T-helper 1 cell (primary cell): ENCODE measurements at places on chromosomes 3 and 15.

- peak; percentile 14 for DNase-seq
Measured at GRCh38 chr15:44066211-44066827, 128.8 kb downstream of the FRMD5 start.

GRCh38 chr3:53230041-53230621 lies 25.7 kb downstream of the TKT start:
- no peak for DNase-seq

- DNase-seq, result peak; percentile 17
Measured at GRCh38 chr3:14467814-14468620, 65.6 kb downstream of the SLC6A6 start.

GRCh38 chr3:126664591-126665214 lies 9.8 kb upstream of the TXNRD3 start:
- no peak for DNase-seq

DNA sequence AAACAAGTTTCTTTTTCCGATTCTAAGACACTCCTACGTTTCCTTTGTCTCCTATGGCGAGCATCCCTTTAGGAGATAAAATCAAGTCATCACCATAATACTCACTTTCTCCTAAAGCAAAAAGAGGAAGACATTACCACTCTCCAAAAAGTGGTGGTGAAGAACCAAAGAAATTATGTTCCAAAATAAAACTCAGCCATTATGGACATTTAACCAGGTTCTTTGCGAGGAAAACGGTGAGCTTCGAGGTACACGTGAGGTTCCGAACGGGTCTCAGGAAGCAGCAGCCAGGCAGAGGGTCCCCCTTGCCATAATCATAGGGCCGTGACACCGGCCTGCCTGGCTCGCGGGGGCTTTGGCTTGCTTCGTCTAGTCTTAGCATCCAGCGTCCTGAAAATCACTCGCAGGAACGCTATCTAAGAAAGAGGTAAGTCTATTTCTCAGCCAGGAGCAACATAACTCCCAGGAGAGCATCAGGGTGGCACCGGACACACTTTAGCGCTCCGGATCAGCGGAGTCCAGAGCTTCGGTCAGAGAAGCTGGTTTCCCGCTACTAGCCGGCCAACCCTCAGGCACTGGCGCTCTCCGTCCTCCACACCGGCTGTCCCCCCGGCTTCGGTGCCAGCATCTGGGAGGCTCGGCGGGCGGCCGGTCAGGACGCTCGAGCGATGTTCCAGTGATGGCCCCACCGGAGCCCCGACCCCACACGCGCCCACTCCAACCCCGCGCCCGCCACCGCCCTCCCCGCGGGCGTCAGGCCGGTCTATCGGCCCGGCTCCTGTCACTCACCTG lies 581 bp downstream of the IP6K1 start:
- peak; percentile 20 for DNase-seq

GRCh38 chr3:140225996-140226395 lies 291.0 kb downstream of the CLSTN2 start:
- no peak for DNase-seq

DNA sequence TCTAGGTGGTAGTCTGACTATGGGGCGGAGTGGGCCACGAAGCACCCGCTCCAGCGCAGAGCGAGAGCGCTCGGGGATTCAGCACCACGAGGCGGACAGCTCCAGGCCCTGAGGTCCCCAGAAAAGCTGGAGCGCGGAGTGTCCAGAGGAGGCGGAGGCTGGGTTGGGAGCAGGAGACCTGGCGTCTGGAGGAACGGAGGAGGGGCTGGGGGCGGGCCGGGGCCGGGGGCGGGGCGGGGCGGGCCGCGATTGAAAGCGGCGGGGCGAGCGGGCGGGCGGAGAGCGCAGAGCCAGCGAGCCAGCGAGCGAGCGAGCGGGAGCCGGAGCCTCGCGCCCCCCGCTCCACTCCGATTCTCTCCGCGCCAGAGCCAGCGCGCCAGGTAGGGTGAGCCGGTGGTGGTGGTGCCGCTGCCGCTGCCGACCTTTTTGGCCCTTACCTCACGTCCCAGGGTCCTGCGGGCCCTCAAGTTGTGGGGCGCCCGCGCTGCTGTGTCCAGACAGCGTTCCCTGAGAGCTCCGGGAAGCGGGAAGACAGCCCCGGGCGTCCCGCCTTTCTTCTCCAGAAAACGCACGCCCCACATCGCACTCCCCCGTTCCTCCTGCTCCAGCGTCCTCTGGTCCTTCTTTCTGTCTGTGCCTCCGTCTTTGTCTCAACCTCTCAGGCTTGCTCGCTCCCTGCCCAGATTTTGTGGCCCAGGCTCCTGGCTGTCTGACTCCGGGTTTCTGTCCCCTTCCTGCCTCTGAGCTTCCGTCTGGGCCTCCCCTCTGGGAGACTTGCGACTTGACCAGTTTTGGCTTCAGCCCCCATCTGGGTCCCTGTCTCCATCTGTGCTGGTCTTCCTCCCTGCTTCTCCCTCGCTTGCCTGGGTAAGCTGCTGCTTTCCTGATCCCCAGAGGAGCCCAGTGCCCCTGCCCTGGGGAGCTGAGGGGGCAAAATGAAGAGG lies at the start of gene GRM2:
Gene GRM2, plus strand, starts transcription at position 281 of the 944 bp plus-strand sequence. CDS start 1,916 bp downstream, outside the sequence.
- DNase-seq, result no peak

DNA sequence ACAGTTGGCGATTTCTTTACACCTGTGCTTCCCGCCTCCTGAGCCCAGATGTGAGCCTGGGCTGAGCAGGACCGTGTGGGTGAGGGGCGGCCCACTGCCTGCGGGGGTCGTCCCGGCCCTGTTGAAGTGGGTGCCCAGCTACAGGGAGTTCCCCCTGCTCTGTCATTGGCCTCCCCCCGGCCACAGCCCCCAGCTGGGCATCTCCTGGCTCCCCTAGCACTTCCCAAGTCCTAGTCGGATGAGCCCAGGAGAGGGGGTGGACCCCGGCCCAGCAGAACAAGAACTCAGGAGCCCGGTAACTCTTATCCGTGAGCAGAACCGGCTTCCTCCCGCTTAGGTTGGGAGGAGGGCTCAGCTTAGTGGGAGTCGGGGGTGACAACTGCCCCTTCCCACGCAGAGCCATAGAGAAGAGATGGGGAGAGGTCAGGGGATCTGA lies 757 bp downstream of the PAQR5 start:
- no peak for DNase-seq

DNA sequence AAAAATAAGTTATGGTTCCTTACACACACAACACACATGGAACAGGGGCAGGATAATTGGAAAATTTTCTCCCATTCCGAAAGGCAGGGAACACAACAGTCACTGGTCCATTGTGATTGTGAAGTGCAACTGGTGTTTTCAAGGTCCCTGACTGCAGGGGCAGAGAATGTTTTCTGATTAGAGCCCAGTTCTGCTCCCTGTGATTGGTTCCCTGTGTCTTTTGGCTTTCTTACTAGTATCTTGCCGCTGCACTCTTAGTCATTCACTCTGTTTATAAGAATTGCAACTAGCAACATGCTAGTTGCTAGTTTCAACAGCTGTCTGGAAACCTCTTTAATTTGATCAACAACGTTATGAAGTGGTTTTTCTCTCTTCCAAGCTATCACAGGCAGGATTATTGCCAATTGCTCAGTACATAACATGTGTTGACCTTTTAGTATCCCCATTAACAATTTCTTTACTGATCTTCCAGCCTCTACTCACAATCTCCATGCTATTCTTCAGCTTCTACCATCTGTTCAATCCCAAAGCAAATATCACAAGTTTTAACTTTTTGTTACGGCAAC lies 177.5 kb downstream of the EPHA6 start:
- DNase-seq, result no peak

DNA sequence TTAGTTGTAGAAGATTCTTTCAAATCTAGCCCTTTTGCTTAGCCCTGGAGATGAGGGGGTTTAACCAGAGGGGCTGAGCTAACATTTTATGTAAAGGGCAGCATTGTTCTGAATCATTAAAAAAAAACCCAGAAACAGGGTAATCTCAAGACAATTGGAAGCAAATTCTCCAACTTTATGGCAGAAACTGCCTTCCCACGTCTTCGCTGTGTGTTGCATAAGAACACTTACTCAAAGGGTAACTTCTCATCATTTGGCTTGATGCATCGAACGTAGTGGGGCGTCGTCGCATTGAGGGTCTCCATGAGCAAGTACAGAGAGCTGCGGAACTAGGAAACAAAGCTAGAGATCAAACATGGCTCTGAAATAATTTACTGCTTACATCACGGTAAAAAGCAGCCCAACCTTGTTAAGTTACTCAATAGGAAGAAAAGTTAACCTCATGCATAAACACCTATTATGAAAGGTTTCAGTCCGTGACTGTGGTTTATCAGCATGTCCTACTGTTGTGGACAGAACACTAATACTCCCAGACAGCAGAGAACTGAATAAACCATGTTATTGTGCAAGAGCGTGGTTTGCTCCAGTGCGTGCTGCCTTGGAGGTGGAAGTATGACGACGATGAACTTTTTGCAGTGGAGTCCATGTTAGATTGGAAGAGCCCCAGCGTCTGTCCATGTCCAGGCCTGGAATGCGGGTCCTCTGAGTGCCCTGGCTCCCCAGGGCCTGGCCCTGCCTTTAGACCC lies 48.7 kb downstream of the MYO5C start:
- DNase-seq, result no peak

DNA sequence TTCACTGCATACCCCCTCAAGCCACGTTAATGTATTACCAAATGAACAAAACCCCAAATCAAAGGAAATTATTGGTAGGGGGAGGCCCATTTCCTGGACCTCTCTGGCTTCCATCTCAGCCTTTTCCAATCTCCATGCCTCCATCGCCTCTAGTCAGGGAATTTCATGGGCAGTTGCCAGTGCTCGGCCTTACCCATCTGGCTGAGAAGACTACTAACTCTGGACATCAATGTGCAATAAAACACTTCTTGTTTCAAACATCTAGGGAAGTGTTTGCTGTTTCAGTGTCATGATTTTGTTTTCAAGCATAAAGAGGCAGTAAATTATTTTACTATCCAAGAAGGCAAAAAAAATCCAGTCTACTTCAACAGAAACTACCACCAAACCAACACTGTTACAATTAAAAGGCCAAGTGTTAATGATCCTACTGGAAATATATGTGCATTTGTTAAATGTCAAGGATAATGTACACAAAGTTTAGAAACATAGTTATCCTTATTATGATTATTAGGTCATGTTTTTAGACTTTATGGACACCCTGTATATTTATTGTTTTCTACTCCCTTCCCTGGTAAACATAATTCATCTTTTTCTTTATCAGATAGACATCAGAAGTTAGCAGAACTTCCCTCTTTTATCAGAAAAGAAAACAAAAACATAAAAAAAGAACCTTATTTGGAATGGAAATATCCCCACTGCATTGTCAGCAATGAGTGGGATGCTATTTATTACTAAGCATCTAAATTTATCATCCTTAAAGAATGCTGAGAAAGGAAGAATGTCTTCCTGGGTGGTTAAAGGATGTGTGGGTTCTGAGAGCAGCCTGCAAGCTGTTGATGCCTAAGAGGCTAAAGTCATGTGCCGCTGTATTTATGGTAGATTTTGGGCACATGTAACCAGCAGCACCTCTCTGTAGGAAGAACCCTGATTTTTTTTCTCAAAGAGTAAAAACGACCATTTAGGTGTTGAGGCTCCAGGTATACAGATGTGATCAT lies 15.2 kb downstream of the LDHAL6B start:
- DNase-seq, result no peak
